ENCODE measurements at places on chromosomes 6 and 20.

- DNase-seq = no peak
These were observed 76.4 kb downstream of the OGFRL1 start for GRCh38 chr6:71364889-71365542.

- peak; percentile 54 for DNase-seq
These were observed 55.6 kb downstream of the FILIP1 start for GRCh38 chr6:75438013-75438431.

DNA sequence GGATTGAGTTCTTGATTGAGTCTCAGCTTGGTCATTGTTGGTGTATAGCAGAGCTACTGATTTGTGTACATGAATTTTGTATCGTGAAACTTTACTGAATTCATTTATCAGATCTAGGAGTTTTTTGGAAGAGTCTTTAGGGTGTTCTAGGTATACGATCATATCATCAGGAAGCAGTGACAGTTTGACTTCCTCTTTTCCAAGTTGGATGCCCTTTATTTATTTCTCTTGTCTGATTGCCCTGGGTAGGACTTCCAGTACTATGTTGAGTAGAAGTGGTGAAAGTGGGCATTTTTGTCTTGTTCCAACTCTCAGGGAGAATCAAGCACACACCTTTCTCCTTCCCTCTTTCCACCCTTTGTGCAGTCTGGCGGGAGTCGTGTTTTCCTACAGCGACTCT lies 26.4 kb downstream of the RPP40 start:
- DNase-seq = no peak

DNA sequence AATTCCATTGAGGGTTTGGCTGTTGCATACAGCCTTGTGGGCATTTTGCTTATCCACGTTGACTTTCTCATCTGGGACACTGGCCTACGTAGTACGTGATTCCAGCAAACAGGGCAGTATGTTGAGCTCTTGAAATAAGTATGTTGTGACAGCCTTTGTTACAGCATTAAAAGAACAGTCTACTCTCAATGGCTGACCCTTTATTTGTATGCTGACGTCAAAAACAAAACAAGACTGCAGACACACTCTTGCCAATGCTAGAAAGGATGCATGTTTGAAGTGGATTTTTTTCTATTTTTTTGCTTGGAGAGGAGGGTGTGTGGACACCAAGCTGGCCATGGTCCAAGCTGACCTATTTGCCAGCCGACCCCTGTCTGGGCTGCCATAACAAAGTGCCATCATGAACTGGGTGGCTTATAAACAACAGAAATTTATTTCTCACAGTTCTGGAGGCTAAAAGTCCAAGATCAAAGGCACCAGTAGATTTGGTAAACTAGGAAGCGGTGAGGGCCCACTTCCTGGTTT lies 10.8 kb upstream of the SNHG17 start:
- no peak for DNase-seq

DNA sequence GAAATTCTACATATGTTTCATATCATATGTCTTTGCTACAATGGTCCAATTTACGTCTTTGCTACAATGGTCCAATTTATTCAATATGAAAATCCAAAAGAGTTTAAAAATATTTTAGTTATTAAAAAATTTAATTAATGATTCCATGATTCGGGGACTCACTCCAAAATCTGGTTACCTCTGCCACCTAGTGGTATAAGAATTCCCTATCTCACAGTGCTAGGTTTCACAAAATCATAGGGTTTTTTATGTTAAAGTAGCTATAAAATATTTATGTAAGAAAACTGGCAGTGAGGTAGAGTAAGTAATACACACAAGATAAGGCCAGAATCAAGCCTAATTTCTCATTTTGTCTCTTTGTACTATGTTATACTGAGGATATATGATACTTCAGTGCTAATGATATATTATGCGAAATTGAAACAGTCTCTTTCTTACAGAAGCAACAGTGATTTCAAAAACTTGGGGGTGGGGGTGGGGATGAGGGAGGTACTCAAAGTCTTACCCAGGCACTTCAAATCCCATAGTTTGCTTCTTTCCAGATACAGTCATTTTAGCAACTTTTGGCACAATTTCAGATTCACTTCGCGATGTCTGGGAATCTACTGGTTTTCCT lies 52.3 kb downstream of the HBS1L start:
- DNase-seq = peak; percentile 34

DNA sequence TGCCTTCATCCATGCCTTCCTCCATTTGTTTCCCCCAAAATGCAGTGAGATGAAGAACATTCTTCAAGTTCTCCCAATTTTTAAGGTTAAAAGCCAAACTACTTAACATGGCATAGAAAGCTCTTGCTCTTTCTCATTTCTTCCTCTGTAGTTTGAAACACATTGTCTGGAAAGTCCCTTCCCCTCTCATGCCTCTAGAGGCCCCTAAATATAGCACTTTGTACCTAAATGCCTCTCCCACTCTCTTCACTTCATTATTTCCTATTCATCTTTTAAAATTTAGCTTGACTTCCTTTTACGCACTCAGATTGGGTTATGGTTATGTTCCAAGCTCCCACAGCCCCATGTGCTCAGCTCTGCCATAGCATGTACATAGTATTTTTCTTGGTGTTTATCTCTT lies 389.3 kb downstream of the HDGFL1 start:
- DNase-seq = no peak

GRCh38 chr6:34020807-34021553 lies 124.9 kb downstream of the GRM4 start:
- DNase-seq = no peak

DNA sequence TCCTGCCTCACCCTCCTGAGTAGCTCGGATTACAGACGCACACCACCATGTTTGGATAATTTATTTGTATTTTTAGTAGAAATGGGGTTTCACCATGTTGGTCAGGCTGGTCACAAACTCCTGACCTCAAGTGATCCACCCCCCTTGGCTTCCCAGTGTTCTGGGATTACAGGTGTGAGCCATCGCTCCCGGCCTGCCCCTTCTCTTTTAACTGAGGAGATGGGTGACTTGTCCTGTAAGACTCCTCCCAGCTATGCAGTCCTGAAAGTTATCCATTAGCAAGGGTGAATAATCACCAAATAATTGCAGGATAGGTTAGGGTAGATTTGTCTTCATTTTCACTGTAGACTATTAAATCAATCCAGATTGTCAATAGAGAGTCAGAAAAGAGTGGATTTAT lies 40.5 kb upstream of the JARID2 start:
- DNase-seq = no peak

DNA sequence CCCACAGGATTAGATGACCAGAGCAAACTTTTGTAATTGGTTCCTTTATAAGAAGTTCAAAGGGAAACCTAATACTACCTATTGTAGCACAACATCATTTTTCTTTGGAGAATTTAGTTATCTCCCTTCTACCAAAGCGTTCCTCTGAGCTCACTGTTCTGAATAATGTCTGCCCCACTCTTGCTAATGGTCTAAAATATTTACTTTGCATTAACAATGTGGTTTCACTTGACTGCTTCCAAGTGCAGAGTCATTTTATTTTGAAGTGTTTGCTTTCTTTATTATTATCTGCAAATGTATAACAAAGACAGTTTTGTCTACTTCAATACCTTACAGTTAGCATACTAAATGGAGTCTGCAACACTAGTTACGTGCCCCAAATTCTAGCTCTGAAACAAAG lies 15.0 kb downstream of the TRAPPC3L start:
- no peak for DNase-seq

DNA sequence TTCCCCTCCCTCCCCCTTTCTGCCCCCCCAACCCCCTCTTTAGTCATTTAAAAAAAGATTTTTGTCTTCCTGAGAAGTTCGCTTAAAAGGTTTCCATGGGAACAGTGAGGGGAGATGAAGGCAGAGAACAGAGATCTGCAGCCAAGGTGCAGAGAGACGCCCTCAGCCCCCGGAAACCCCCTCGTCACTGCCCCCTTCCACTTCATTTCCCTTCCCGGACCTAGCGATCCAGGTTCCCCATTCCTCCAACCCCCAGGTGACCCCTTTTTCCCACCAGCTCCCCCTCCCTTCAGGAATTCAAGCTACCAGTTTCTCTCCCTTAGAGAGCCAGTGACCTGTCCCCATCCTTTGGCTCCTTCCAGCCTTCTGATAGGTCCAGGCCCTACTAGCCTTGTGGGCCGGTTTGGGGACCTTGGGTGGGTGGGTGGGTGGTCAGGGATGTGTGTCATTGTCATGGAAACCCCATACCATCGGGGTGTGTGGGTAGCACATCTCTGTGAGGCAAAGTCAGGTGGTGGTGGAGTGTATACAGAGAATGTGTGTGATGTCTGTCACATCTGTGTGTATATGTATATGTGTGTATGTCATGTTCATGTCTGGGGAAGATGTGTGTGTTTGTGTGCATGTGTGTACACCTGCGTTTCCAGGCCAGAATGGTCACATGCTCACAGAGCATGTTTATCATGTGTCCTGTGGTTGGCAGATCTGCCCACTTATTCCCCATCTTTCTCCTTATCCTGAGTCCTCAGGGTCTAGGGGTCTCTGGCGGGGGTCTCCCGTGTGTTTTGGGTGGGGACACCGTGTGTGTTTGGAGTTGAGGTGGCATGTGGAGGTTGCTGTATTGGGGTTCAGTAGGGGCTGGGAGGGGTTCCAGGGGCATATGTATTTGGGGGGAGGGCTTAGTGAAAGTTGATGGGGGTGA lies 7.0 kb downstream of the SYNGAP1 start:
- DNase-seq = no peak

- no peak for DNase-seq
These were observed 5.4 kb upstream of the FOXF2 start for GRCh38 chr6:1383729-1384548.

GRCh38 chr6:129440691-129441090 lies 269.3 kb downstream of the ARHGAP18 start:
- peak; percentile 51 for DNase-seq

DNA sequence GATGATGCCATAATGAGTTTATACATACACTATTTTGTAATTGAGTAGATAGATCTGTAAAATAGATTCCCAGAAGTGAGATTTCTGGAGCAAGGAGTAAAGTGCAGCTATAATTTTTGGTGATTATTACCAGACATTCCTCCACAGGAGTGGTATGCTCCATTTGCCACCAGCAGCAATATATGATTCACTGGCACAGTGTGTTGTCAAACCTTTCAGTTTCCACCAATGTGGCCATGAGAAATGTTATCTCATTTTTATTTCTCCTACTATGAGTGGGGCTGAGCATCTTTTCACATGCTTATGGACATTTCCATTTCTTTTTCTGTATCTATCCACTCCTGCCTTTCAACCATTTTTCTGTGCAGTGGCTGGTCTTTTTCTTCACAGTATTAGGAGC lies 70.5 kb downstream of the GPR63 start:
- no peak for DNase-seq

DNA sequence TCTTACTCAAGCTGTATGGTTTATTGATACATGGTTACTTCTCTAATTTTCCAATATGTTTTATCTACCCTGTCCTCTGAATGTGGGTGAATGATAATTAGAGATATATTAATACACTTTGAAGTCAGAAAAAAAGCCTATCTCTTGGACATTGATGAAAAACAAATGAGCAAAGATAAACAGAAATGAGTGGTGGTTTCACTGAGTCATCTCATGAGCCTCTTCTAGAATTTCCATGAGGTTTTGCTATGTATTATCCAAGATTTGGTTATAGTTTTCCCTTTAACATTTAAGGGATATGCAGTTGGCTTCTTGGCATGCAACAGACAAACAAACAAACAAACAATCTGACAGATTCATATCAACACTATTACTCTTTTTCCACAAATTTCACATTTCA lies 586.8 kb downstream of the RFPL4B start:
- peak; percentile 50 for DNase-seq

DNA sequence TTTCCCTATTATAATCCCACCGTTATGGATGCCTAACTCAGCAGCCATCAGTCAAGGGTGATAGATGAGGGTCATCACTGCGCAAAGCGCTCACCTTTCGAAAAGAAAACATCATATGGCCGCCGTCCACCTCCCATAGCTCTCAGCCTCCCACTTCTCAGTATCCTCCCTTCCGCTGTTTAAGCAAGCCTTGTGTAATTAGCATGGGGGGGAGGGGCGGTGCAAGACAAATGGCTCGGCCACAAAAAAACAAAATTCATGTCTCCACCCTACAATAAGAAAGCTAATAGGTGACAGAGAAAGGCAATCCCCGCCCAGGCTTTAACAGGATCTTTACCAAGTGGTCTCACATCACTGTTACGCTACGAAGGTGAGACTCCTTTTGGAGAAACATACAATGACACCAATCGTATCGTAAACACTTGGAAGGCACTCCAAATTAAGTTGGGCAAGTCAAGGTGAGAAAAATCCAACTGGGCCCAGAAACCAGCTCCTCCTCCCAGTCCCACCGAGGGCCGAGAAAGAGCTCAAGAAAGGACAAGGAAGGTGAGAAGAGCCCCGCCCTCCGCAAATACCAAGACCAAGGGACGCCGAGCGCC lies 645 bp downstream of the DDX39B start:
- DNase-seq = peak; percentile 60

DNA sequence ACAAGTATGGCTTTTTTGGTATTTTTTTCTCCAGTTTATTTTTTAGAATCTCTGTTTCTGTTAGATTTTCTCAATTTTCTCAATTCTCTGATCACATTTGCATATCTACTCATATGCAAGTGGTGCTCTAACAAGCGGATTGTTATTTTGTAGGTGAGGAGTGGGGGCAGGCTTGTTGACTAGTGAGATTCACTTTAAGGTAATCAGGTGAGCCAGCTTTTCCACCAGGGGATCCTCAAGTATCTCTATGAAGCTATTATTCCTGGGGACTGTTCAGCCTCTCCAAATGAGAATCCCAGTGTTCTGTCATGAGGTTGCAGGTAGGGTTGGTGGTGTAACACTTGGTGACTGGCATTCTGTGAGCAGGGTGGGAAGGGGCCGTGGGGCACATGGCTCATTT lies 274.3 kb upstream of the FERMT1 start:
- no peak for DNase-seq

GRCh38 chr20:56372850-56373249 lies 14.1 kb downstream of the FAM210B start:
- DNase-seq = no peak

GRCh38 chr6:160129881-160130615 lies 8.4 kb downstream of the SLC22A1 start:
- DNase-seq = no peak

DNA sequence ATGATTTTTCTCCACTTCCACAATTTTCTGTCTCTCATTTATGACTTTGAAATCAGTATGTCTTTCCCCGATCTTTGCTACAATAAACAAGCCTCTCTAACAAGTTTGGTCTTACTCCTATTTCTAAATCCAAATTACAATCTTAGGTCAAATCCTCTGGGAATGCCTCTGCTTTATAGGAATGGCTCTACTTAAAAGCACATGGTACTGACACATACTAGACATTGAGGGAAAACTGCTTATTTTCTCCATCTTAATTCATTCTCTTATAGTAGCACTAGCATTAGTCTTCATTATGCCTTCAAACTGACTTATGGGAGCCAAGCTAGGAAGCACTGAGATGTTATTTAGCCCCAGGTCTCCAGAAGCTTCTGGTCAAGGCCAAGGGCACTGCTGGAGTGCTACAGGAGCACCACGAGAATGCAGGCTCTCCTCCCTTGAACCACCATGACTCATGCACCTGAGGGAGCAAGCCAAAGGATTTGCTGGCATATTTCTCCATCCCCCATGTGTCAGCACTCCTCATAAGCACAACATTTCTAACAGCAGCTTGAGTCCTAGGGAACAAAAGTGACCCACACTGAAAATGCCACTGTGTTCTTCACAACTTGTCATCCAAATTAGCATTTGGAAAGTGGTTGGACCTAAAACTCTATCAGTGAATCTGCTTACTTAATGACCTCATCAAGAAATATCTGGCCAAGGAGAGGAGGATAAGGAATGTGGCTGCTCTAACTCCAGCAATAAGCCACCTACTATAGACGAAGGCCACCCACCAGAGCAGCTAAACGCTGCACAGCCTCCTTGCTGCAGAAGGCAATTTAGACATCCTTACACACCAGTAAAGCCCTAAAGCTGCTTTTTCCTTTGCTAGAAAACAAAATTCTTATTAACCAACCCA lies 156.8 kb upstream of the KCNQ5 start:
- DNase-seq = peak; percentile 86

GRCh38 chr6:98717322-98717877 lies 117.0 kb upstream of the POU3F2 start:
- DNase-seq = no peak

Measured in fibroblast of mammary gland (primary cell).